ENCODE measurements at places on chromosomes 6 and 20.

DNA sequence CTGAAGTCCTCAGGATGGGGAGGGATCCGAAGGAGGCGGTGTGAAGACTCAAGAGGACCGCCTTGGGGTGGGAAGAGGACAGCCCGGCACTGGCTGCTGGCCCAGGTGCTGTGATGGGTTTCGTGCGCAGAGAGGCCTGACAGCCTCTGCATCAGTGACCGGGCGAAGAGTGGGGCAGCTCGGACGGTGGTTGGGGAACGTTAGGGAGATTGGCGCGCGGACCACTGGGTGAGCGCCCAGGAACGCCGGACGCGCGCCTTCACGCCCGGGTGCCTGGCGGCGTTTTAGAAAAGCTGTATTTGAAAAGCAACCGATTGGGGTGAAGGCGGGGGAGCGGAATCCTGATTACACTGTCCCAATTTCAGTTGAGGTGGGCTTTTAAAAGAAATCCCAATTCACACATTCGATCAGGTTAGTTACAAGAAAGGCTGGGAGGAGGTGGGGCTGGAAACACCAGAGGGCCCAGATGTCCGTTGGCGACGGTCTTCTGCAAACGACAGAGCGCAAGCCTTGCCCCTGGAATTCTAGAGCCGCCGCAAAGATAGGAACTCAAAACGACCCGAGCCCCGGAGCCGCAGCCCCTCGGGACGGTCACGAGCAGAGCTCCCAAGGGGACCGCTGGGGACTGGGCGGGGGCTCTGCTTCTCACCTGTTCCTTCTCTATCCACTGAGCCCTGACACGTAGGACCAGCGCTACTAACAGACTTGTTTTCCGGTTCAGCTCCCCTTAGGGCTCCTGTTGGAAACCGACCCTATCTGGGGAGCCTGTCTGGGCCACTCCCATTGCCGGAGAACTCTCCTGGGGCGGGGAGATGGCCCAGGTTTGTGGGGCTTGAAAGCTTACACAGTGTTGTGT lies 8.5 kb upstream of the TRIM40 start:
- DNase-seq, result no peak

- no peak for DNase-seq
These were observed 114.2 kb upstream of the SSTR4 start for GRCh38 chr20:22920898-22921297.

- no peak for DNase-seq
These were observed 39.6 kb downstream of the JAG1 start for GRCh38 chr20:10634211-10634610.

- no peak for DNase-seq
These were observed 144.7 kb upstream of the HDAC2 start for GRCh38 chr6:114115652-114116051.

DNA sequence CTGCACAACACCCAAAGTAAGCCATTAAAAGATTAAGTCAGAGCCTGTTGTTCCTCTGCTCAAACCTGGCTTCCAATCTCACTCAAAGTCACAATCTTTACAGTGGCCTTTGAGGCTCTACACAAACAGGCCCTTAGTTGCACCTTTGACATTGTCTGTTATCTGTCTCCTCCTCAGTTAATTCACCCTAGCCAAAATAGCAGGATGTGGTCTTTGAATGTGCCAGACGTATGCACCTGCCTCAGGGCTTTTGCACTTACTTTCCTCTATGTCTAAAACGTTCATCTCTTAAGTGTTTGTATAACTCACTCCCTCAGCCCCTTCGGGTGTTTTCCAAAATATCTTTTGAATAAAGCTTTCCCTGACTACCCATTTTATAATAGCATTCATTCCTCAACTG lies 107.7 kb downstream of the EYA4 start:
- no peak for DNase-seq

GRCh38 chr20:36917943-36918342 lies 33.6 kb downstream of the SAMHD1 start:
- peak; percentile 32 for DNase-seq

DNA sequence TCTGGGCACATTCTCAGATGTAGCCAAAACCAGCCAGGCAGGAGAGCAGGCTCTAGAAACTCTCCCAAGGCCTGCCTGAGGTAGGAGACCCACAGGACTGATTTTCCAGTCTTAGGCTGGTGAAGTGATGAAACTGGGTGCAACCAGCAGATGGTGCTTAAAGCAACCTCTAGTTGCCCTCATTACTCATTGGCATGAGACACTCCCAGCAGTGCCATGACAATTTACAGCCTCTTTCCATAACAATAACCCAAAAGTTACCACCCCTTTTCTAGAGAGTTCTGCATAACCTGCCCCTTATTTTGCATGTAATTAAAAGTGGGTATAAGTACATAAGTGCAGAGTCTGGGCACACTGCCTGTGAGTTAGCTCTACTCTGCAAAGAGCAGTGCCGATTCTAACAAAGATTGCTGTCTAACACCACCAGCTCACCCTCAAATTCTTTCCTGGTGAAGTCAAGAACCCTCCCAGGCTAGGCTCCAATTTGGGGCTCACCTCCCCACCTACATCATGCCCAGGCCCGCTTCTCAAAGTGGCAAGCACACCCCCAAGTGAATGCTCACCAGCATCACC lies 14.4 kb upstream of the GPR6 start:
- no peak for DNase-seq

DNA sequence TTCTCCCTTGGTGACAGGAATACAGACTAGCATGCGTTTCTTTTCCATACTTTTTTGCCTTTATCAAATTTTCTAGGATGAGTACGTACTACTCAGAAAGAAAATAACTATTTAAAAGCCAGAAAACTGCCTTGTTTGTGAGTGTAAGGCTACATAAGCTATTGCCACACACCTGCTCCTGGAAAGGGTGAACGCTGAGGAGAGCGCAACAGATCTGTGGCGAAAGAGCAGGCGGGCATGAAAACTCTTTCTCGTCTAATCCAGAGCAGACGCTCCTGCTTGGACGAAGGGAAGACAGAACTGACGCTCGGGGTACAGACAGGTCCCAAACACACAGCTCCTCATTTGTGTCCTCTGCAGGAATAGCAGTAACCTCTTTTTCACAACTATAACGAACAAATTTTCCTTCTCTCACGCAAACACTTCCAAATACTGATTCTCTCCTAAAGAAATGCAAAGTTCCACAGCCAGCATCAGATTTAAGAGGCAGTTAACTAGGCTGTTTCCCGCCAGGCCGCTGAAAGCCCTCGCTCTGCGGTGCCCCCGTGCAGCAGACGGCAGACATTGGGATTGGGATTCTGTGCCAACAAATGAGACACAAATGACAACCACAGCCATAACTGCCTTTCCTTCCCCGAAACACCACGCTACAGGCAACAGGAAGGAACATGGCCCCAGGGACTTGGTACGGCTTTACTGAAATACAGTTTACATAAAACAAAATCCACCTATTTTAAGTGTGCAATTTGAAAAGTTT lies 20.0 kb downstream of the TAF4 start:
- DNase-seq, result no peak

- DNase-seq, result peak; percentile 26
These were observed 637 bp downstream of the TRPC4AP start for GRCh38 chr20:35091816-35092523.

DNA sequence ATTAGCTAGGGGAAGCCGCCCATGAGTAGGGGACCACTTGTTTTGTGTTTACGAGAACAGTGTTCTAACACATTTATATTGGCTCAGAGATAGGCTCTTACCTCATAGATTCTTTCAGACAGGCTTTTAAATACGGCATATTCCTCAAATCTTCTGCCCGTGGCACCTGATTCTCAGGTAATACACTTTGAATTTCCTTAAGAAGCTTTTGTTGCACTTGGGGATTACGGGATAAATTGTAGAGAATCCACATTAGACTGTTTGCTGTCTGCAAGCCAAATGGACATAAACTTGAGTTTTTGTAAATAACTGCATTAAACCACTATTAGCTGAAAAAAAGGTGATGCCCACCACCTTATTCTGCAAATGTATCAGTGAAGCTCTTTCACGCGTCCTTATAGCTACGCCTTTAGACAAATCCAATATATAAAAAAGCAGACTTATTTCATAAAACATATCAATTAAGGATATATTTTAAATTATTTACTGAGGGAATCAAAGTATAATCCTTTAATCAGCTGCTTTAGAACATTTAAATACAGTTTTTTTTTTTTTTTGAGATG lies 14.8 kb downstream of the CYP24A1 start:
- DNase-seq, result no peak

- no peak for DNase-seq
These were observed 26.5 kb downstream of the EIF2S2 start for GRCh38 chr20:34085544-34086040.

DNA sequence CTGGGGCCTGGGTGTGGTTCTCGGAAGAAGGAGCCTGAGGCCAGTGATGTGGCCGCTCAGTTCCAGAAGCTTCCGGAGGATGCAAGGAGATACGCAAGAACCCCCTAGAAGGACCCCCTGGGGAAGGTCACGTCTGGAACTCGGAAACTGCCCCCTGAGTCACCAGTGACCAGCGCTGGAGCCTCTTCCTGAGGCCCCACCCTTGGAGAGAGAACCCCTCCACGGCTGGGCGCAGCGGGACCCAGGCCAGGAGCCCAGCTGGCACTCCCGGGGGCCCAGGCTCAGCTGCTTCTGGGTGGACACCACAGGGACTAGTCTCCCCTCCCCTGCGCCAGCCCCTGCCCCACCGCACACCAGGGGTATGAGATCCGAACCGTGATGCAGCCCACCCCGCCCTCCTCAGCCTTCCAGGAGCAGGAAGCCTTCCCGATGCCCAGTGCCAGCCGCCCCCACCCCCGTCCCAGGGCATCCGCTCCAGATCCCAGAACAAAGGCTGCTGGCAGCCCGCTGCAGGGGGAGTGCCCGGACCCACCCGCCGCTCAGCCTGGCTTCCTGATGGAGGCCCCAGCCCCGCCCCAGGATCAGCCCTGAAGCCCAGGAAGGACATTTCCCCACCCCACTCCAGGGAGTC lies 7.5 kb downstream of the LAMA5 start:
- no peak for DNase-seq

DNA sequence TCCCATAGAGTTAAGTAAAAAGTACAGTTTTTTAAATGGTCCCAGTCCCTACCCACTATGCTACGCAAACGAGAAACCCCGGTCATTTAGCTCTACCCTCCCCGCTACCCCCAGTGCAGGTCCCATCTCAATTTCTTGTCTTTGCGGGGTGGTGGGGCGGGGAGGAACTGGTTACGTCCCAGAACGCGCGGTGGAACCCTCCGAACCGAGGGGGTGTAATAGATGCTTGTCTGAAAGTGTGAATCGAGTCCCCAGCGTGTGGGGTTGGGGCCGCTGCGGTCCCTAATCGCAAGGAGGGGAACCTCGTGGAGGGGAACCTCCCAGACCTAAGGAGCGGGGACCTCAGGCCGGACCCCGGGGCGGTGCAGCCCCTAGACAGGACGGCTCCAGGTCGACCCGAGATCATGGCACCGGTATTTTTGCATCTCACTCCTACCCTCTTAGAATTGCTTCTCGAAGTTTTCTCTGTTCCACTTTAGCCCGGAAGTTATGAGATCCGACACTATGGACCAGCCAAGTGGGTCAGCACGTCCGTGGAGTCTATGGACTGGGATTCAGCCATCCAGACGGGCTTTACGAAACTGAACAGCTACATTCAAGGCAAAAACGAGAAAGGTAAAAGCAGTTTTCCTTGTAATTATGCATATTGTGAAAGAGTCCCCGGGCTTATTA lies 779 bp downstream of the HEBP2 start:
- DNase-seq, result no peak

GRCh38 chr6:15284743-15285142 lies 38.9 kb downstream of the JARID2 start:
- DNase-seq, result no peak

GRCh38 chr20:48999890-49000870 lies 45.9 kb upstream of the CSE1L start:
- DNase-seq, result no peak

Data from activated CD4-positive, alpha-beta T cell treated with anti-CD3 and anti-CD28 coated beads for 36 hours (primary cell).